Activated CD8-positive, alpha-beta memory T cell treated with anti-CD3 and anti-CD28 coated beads for 1 hour (primary cell): ENCODE measurements at places on chromosomes 7 and 10.

DNA sequence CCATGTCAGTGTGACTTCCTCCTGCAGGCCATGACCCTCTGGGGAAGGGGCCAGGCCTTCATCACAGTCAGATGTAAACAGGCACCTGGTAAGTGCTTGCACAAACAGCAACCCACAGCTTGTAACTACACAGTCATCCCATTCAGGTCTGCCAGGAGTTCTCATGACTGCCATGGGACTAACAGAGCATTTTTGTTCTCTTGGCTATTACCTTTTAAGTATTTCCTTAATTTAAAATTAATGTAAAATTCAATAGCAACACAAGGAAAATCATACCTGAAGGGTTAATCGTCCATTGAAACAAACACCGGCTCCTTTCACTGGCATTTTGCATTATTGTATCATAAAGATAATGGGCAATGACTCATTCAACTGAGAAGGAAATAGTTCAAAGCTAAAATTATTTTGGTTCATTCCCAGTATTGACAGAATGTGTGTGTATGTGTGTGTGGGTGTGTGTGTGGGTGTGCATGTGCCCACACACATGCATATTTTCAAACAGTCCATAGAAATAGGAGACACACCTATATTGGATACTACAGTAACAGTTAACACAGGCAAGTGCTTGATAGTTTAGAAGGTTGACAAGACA lies 307.9 kb downstream of the WDR11 start:
- DNase-seq, result no peak

GRCh38 chr7:98681951-98682350 lies 64.9 kb downstream of the NPTX2 start:
- no peak for DNase-seq

GRCh38 chr7:51357821-51358220 lies 41.2 kb upstream of the COBL start:
- no peak for DNase-seq

- DNase-seq, result no peak
These were observed 209.2 kb downstream of the SNX10 start for GRCh38 chr7:26500749-26501352.

GRCh38 chr10:99330347-99330924 lies 1.3 kb downstream of the CNNM1 start:
- DNase-seq, result no peak

DNA sequence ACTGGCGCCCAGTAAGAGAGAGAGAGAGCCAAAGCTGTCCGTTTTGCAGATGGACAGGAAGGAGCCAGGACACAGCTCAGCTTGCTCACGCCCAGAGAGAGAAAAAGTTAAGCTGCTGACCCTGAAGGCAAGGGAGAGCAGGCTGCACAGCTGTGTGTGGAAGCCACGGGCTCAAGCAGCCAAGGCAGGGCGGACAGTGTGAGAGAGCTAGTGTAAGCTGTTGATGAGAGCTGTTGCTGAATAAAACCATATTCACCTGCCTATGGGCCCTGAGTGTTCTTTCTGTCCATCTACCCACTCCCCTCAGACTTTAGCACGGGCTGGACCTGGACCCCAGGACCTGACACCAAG lies 5.4 kb downstream of the INMT start:
- DNase-seq, result no peak

DNA sequence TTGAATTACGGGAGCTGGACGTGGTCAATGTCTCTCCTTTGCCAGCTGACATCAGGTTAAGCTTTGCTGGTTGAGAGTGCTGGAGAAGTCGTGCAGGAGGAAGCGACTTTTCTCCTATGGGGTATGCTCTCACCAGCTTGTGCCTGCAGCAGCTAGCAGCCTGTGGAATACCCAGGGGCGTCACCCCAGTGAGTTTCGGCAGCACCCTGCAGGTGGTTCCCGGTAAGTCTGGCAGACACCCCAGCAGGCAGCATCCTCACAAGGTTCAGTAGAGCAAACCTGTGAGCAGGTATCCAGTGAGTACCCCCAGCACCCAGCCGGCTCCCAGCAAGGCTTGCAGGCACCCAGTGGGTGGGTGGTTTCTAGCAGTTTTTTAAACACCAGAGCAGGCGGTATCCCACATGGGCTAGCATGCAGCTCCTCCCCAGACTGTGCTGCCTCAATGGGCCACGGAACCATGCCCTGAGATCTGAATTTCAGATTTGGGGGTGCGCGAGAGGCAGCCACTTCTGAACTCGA lies 74.8 kb upstream of the SVIL start:
- DNase-seq, result no peak

GRCh38 chr7:84939442-84939841 lies 247.4 kb downstream of the SEMA3D start:
- no peak for DNase-seq

DNA sequence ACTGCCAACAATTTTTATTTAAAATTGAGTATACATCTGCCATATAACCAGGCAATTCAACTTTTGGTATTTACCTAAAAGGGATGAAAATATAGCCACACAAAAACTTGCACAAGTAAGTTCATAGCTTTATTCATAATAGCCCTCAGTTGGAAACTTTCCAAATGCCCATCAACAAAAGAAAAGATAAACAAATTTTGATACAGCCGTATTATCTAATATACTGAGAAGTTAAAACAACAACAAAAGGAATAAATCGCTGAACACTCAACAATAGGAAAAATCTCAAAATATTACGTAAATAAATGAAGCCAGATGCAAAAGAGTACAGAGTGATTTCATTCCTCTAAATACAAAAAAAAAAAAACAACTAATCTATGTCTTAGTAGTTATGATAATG lies 399.2 kb upstream of the SEMA3D start:
- no peak for DNase-seq
